NCI-H2081 (cell line): ENCODE measurements at places on chromosomes 1 and 21.
A peak's percentile ranks its signal among the peaks of the same experiment; 100 is the strongest.

GRCh38 chr21:41817877-41818855, 51.3 kb upstream of the RIPK4 start:
- DNase-seq: no peak

GRCh38 chr21:43975469-43976098, 36.5 kb upstream of the TRAPPC10 start:
- DNase-seq: peak; percentile 41

DNA sequence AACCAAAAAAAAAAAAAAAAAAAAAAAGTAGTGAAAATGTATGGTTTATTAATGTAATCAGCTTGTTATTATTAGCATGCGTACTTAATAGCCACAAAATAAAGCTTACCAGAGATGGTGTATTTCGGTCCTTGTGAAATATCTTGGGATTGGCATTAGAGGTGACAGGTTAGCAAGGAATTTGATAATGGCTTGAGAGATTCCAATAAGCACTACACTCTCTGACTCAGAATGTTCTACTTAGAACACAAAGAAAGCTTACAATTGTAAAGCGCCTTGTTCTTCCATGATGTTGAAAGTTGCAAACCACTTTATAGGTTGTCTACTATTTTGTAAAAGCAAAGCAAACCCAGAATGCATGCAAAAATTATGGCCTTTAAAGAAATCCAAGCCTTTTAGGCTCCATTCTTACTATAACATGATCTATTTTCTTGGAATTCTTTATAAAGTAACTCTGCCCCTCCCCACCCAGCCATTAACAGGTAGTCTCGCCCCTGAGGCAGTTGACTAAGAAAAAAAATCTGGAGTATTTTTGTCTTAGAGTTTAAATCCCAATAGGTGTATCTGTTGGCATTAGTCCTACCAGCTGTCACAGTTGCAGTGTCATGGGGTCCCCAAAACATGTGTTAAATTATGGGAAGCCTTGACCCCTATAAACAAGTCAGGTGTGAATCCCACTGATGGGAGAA, 129.2 kb downstream of the DHRS3 start:
- no peak for DNase-seq

GRCh38 chr21:38469642-38470041, 28.6 kb downstream of the ERG start:
- DNase-seq: peak; percentile 19

DNA sequence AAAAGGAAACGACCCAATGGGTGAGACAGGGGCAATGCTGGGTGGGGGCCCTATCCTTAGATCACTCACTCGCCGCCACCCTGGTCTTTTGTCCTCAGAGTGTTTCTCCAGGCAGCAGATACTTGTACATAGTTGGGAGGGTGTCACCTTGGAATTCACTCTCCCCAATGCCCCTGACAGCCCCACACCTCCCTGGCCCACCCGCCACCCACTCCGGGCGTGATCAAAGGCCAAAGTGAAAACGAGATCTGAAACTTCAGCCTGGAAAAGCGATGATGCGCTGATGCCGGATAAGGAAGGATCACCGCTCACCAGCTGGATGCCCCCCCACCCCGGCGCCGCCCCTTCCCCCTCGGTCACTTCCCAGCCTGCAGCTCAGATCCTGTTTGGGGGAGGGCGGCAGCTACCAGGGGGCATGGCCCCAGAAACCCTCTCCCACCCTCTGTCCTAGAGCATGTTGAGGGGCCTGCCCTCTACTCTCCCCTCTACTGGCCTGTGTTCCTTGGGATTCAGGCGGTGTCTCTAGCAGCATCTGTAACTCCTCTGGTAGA, 33.6 kb upstream of the CASZ1 start:
- DNase-seq: no peak

DNA sequence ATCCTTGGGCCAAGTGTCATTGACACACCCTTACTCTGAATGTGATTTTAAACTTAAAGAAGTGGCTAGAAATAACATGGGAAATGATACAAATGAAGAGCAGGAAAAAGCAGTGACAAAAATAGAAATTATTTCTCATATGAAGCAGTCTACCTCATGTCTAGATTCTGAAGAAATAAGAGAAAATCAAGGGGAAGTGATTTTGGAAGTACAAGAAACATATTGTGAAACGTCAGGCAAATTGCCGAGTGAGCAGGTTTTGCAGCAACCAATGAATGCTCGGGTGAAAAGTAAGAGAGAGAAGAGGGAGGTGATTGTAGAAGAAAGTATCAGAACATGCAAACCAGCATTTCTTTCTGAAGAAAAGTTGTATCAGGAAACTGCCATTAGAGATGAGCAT, 130.7 kb downstream of the MACF1 start:
- no peak for DNase-seq

- DNase-seq: no peak
These were observed 6.5 kb downstream of the RPS6KA1 start for GRCh38 chr1:26536081-26536480.

DNA sequence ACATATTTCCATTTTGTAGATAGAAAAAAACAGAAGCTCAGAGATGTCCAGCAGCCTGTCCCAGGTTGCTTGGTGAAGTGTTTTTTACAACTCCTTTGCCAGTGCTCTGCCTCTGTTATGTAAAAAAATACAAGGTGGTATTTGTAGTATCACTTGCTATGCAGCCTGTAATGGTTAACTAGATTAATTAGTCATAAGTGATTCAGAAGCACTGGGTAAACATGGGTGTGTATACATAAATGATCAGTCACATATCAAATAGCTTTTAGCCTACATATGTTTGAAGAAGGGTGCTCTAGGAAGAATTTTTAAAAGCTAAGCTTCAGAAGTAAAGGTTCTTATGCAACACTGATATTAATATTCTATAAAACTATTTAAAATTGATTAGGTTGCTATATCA, 70.0 kb upstream of the MAGI3 start:
- DNase-seq: no peak

DNA sequence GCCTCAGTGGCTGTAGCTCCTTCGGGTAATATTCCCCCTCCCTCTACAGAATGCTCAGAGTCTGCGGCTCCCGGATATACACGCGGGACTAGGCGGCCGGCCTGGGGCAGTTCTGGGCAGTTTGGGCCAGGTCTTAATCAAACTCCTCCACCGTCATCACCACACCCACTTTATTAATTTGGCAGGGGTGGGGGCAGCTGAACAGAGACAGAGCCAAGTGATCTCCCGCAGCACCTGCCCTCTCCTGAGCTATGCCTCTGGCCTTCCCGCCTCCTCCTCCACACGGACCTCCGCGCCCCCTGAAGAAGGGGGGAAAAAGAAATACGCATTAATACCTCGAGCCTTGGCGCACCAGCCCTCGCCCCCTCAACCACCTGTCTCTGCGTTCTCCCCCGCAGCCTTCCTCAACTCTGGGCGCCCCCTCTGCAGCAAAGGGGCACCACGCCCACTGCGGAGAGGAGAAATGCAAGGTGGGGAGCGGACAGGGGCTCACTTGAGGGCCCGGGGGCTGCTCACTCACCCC, 42.6 kb downstream of the CD34 start:
- peak; percentile 4 for DNase-seq

DNA sequence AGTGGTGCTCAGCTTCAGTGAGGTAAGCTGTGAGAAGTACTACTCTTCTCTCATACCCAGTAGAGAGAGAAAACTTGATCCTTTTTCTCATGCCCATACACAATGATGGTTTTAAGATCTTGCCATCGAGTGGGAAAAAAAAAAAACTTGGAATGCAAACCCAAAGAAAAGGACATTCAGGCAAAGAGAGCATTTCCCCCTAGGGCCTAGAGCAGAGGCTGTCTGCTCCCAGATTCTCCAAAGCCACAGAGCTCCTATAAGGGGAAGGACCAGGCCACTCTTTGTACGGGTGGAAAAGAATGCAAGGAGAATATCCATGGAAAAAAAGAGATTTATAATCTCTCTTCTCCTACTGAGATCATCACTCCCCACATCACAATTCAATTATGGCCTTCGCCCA, 34.9 kb downstream of the MROH9 start:
- DNase-seq: no peak

DNA sequence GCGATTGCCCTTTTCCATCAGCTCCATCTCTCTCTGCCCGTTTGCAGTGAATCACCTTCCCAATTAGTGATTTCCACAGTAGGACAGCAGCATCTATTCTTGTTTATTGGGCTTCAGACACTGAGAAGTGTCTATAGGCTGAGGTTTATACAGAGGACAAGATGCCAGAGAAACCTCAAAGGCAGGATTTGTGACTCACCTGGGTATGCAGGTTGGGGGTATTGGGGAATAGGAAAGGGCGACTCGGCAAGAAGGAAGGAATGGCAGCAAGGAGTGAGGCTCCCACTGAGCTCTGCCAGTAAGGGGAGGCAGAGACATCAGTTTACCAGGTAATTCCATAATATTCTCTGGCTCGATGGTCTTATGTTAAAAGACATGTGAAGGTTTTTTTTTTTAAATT, 25.3 kb upstream of the ABCA4 start:
- DNase-seq: no peak

- no peak for DNase-seq
These were observed 126.8 kb downstream of the BEND5 start for GRCh38 chr1:48649880-48650279.

GRCh38 chr1:30339866-30340265, 383.5 kb downstream of the MATN1 start:
- no peak for DNase-seq

DNA sequence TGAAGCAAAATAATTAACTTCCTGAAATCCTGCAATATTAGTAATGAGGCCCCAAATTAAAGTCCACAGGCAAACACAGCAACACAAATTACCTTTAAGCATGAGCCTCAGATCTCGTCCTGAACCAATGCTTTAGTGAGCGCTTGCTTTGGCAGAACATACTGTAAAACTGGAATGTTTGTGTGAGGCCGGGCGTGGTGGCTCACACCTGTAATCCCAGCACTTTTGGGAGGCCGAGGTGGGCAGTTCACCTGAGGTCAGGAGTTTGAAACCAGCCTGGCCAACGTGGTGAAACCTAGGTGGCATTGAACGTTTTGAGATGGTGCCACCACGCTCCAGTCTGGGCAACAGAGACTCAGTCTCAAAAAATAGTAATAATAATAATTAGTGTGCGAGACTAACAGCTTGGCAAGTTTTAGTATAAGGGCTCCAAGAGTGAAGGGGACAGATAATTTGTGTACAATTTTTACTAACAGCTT, 17.8 kb downstream of the SFPQ start:
- no peak for DNase-seq

GRCh38 chr1:21559788-21560567, 50.8 kb downstream of the ALPL start:
- no peak for DNase-seq

- peak; percentile 39 for DNase-seq
These were observed 63.7 kb downstream of the CLDN17 start for GRCh38 chr21:30102871-30103270.

DNA sequence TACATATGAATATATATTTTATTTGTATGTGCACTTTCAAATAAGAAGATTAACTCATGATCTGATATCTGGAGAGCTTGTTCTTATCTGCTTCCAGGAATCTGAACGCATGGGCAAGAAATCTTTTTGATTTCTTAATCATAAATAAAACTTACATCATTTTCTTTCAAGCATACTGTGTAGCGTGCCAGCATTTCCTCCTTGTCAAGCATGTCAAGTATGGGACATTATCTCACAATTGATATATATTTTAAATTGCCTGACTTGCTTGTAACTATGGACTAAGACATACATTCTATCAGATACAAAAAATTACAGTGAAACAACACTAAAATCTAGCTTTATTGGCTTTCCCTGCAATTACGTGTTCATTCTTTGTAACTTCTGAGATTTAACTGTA, 1128.2 kb downstream of the PLA2G4A start:
- no peak for DNase-seq

GRCh38 chr1:171664976-171665375, 12.5 kb upstream of the MYOC start:
- no peak for DNase-seq

DNA sequence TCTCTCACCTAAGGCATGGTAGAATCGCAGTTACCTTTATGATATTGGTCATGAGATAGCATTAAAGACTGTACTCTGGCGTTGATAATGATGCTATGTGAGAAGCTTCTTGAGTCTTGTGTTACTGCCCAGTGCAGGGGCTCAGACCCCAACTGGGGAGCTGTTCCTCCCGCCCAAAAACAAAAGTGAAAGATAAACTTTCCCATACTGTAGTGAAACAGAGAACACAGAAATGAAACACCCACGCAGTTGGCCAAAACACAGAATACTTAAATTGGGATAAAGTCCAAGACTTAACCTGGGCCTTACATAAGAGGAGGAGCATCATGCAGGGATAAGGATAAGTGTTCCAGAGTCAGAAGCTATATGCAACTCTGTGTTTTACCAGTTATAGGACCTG, 130.6 kb downstream of the HHIPL2 start:
- no peak for DNase-seq

DNA sequence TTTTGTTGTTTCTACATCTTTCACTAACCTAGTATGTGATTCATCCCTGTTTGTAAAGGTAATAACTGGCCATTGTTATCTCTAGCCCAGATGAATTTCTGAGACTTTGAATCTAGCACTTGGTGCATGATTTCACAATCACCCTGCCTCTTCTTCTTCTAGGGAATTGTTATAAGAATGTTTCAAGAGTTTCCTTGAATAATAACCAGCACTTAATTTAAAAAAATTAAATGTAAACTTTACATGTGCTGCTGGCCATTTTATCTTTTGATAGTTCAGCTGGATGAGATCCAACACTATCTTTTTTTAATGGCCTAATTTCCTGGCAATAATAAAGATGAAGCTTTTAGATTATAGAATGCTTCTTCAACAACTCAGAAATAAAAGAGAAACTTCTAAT, 31.8 kb downstream of the UBE2U start:
- DNase-seq: no peak

GRCh38 chr1:38815903-38816627, 43.5 kb downstream of the RRAGC start:
- peak; percentile 15 for DNase-seq

GRCh38 chr1:59027177-59027576, 243.3 kb upstream of the JUN start:
- DNase-seq: no peak

DNA sequence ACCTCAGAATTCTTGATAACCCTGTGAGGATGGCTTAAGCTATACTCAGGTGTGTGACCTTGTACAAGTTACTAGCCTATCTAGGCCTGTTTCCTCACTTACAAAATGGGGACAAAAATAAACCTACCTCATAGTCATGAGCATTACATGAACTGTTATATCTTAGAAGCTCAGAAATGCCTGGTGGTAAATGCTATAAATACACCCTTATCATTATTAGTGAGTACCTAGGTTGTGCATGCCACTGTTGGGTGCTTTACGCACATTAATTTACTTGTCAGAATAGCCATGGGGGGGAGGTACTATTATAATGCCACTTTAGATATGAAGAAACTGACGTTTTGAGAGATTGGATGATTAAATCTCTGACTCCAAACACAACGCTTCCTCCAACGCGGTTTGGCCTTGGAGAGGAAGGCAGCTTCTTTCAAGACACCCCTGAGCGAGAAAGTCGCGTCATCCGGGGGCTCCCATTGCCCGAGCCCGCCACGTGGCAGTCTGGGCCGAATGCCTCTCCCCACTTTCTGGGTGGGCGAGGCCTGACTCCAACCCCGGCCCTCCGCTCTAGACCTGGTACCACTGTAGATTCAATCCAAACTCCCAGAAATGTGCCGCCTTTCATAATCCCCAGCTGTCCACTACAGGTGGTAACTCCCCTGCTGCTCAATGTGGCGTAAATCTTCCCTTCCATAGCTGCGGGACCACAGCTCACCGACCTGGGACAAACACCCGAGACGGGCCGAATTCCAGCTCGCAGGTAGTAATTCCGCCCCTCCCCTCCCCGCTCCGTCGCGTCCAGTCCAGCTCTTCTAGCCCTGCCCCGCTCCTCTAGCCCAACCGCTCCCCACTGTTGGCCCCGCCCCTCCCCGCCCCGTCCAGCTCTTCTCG, 771 bp upstream of the RAD54L start:
- DNase-seq: no peak
